Activated B cell treated with CpG ODN at 0.5 μM for 24 hours (primary cell): ENCODE measurements at places on chromosomes 2 and 18.

- no peak for DNase-seq
Observed at GRCh38 chr18:36830158-36830495, 1.2 kb downstream of the KIAA1328 start.

- DNase-seq, result no peak
Observed at GRCh38 chr2:171678619-171679018, 8.7 kb upstream of the DYNC1I2 start.

DNA sequence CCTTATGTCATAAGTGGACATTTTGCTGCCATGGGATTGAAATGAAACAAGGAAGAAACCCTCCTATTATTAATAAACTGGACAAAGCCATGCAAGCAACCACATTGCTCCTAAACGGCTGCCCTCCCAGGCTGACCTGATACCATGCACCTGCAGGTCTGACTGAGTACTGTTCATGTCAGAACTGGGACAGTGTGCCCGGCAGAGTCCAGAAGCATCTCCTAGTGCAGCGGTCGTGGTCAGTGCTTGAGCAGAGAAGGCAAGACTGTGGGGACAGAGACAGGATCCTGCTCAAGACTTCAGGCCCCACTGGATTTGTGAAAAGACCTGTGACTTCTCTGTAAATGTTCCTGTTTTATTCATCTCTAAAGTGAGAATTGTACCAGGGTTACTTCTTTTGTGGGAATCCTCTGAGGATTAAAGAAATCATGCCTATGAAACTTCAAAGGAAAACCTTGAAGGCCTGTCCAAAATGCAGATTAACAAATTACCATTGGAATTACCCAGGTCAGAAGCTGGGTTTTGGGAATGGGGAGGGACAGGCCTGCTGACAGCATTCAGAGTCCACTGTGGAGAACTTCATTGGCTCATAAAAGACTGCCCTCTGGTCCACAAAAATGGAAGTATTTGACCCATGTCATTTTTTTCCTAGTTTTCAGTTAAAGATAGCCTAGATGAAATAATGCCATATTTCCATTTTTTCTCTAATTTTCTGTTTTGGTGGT lies 13.9 kb downstream of the RNF144A start:
- DNase-seq, result no peak

DNA sequence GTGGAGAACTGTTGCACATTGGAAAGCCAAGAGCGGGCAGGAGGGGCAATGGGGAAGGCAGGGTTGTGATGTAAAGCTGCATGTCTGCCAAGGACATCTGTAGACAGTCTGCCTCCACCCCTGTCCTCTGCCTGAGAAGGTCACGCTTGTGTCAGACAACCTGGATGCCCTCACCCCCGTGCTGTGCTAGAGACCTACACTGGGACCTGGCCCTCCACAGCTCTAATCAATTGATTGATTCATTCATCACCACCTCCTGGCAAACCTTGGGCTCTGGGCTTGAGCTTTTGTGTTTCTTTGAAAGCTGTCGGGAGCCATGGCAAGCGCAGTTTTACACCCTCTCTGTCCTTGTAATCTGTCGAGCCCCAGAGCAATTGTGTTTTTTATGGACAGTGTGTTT lies 41.1 kb downstream of the MARCO start:
- no peak for DNase-seq

DNA sequence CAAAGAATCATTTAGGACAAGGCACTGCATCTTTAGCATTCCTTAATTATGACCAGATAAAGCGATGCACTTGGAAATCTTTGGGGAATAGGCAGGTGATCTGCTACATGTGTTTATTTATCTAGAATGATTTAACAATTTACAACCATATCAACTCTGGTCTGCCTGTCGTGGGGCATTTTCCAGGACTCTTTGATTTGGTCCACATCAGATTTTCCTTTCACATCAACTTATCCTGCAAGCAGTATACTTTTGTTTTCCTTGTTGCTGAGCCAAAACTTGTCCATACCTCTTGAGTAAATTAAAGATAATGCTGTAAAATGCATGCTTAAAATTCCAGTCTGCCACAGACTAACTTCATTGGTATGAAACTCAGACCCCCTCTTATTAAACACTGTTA lies 312.4 kb upstream of the TCF4 start:
- no peak for DNase-seq

- DNase-seq, result no peak
Observed at GRCh38 chr2:13651684-13652131, 935.0 kb downstream of the TRIB2 start.

DNA sequence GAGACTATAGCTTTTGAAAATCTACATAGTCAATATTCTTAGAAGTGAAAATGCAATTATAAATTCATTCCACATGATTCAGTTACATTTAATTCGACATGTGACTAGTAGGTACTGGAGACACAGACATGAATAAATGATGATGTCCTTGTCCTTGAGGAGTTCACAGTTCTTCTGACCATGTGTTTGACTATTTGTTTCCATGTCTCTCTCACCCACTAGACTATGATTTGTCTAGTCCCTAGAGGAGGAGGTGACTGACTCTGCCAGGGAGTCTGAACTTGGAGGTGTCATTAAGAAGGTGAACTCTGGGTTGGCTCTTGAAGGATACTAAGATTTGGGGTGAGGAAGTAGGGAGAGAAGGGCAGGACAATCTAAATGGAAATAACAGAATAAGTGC lies 20.7 kb upstream of the UGP2 start:
- no peak for DNase-seq

DNA sequence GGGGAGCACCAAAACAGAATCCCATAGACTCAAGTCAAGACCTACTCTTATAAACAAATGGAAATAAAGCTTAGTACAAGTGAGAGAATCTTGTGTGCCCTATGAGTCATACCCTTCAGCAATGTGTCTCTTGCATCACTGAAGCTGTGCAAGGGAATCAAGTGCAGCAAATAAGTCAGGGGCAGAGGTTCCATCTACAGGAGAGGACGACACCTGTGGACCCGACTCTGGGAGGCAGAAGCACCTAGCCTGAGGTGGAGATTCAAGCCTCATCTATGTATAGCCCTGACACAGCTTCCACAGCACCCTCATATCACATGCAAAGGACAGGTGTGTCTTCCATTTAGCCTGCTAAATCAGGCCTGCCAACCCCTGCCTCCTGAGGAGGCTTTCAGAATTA lies 298.2 kb downstream of the CNTNAP5 start:
- no peak for DNase-seq

- no peak for DNase-seq
Observed at GRCh38 chr18:42187611-42188380, 232.8 kb downstream of the PIK3C3 start.

- no peak for DNase-seq
Observed at GRCh38 chr18:63025251-63026090, 294.1 kb downstream of the BCL2 start.

GRCh38 chr2:21415234-21415633 lies 291.5 kb downstream of the TDRD15 start:
- DNase-seq, result no peak

GRCh38 chr18:24009651-24010333 lies 4.8 kb upstream of the TTC39C start:
- no peak for DNase-seq

DNA sequence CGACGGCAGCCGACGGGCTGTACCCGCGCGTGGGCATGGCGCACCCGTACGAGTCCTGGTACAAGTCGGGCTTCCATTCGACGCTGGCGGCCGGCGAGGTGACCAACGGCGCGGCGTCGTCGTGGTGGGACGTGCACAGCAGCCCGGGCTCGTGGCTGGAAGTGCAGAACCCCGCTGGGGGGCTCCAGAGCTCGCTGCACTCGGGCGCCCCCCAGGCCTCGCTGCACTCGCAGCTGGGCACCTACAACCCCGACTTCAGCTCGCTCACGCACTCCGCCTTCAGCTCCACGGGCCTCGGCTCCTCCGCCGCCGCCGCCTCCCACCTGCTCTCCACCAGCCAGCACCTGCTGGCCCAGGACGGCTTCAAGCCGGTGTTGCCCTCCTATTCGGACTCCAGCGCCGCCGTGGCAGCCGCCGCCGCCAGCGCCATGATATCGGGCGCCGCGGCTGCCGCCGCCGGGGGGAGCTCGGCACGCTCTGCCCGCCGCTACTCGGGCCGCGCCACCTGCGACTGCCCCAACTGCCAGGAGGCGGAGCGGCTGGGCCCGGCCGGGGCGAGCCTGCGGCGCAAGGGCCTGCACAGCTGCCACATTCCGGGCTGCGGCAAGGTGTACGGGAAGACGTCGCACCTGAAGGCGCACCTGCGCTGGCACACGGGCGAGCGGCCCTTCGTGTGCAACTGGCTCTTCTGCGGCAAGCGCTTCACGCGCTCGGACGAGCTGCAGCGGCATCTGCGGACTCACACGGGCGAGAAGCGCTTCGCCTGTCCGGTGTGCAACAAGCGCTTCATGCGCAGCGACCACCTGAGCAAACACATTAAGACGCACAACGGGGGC lies 2.0 kb downstream of the SP9 start:
- peak; percentile 64 for DNase-seq

GRCh38 chr2:47905386-47906156 lies 727 bp downstream of the FBXO11 start:
- peak; percentile 68 for DNase-seq

- DNase-seq, result no peak
Observed at GRCh38 chr2:234450431-234451124, 46.3 kb downstream of the ARL4C start.

- no peak for DNase-seq
Observed at GRCh38 chr2:1972422-1972821, 228.1 kb upstream of the PXDN start.

DNA sequence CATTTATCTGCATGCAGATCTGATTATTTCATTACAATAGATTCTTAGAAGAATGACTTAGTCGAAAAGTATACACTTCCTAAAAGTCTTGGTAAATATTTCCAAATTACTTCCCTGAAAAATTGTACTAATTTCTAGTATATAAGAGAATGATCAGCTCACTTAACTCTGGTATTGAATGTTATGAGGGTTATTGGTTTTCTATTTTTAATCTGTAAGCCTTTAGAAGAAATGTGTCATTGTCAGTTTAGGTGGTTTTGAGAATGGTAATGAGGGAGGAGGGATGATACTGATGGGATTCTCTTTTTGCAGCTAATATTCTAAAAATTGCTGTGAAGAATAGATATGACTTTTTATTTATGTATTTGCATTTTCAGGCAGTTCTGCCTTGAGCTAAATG lies 23.9 kb downstream of the MOB4 start:
- DNase-seq, result no peak

DNA sequence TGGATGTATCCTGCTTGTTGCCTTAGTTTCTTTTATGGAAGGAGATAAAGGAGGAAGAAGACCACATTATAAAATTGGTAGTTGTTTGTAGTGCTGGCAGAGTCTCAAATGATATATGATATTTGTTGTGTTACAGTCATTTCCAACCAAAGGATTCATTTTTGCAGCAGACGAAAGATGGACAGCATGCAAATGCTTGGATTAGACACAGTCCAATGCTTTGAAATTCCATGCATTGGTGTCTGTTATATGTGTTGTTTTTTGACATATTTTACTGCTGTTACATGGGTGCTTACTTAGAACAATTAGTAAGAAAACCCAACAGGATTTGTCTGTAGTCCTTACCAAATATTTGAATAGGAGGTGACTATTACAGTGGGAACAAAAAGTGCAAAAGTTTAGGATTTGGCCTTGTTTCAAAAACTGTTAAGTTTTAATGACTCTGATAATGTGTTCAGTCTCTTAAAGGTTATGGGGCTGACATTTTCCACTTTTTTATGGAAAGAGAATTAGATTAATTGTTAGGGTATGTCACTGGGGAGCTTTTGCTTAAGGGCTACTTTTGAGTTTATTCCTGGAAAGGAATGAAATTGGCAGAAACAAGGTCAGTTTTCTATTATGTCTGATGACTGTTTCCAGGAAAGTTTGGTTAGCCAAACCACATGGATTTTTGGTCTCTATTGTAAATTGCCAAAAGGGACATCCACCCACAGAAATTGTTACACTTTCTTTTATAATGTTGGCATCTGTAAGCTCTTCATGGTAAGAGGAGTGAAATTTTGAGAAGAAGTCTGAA lies 229.4 kb upstream of the MMADHC start:
- DNase-seq, result no peak

GRCh38 chr2:197992482-197993133 lies 188.2 kb downstream of the PLCL1 start:
- DNase-seq, result no peak

DNA sequence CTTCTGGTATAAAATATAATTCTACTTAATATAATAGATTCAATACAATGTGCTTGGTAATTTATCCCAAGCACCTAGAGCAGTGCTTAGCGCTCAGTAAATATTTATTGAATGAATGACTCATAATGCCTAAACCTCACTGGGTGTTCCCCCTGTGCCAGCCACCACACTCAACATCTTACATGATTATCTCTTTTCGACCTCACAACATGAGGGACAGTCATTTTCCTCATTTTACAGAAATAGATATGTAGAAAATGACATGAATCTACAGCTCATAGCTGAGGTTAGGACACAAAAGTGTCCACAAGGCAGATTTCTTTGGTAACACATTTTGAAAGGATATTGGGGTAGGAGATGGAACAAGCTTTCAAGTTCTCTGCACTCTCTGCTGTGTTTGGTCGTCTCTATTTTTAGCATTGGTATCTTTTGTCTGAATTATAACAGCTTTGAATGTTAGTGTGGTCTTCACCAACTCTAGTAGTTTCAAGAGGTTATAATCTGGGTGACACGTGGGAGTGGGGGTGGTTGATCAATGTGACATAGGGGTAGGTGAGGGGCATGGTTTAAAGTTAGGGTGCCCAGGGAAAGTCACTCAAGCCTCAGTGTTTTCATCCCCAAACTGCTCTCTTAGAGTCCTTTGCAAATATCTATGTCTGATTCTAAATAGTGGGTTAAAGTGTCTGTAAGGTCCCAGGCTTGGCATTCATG lies 9.8 kb downstream of the MYOM1 start:
- no peak for DNase-seq

- no peak for DNase-seq
Observed at GRCh38 chr2:9655441-9656269, 24.9 kb upstream of the YWHAQ start.

DNA sequence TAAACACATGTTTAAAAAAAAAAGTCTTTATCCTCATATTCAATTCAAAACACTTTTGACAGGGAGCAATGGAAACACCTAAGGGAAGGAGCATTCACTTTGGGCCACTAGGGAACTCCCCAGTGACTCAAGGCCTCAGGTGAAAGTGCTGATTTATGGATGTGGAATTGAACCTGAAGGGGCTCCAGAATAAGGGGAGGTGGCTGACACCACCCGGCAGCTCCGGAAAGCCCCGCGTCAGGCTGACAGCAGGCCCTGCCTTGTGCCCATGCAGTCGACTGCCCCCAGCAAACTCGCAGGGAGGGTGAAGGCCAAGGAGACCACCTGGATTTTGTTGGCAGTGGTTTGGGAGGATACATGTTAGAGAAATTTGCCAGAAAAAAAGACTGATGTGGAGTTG lies 275.3 kb upstream of the NCKAP5 start:
- no peak for DNase-seq

DNA sequence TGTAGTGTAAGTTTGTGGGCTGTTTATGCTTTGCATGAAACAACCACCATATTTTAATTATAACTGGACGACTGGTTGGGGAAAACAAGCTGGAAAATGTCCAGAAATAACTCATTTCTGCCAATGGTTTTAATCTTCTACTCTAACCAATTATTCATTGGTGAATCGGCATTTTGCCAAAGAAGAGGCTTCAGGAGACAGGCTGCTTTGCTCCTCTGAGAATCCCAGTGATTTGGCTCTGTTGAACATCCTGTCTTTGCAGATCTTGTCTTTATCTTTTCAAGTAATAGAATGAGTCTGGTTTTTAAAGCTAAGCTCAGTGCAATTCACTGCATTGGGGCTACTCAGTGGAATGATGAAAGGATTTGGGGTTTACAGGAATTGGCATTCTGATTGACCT lies 109.6 kb downstream of the APOB start:
- no peak for DNase-seq

GRCh38 chr18:36212301-36213171 lies 25.2 kb downstream of the MOCOS start:
- no peak for DNase-seq
